Cardiac muscle cell (in vitro differentiated cells and primary cell): ENCODE measurements at places on chromosomes 2 and 18. TPM values are rescaled to one million over a fixed set of nuclear protein-coding genes. Genes with fewer than 3 reads are reported as not detected.

DNA sequence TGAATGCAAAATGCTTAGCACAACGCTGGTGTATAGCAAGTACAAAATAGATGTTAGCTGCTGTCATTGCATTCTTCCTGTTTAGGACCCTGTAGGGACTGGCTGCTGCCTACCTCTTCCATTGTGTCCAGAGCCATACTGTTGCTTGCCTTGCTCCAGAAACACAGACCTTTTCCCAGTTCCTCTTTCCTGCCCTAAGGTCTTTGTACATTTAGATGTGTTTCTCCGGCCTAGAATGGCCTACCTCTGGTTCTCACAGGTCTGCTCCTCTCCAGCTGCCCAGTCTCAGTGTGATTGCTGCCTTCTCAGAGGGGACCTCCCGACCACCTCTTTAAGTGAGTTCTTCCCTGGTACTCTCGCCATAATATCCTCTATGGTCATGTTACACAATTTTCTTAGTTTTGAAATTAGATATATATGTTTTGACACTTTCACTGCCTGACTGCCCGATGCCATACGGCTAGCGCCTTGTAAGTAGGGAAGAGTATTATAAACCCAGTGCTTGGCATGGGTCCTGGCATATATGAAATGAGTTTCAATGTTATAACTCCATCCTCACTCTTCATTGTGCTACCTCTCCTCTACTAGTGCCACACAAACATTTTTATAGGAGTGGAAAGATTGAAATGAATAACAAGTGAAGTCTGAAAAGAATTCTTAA lies 48.3 kb downstream of the RFTN2 start:
- H3K4me1 ChIP-seq = peaks cover 3% of the 10 kb centered on the region
- no peaks in the 10 kb centered on the region for H3K27me3 ChIP-seq
- DNase-seq = no peak
- no peak overlapping the region for H3K4me3 ChIP-seq

The CKAP2L gene
- total RNA-seq = 1.7 and 13.7 TPM in 2 replicates

The TMSB10 gene
- 1,740 and 1,976 TPM in 2 replicates for total RNA-seq

The MERTK gene
- total RNA-seq = 3.8 and 8.7 TPM in 2 replicates

DNA sequence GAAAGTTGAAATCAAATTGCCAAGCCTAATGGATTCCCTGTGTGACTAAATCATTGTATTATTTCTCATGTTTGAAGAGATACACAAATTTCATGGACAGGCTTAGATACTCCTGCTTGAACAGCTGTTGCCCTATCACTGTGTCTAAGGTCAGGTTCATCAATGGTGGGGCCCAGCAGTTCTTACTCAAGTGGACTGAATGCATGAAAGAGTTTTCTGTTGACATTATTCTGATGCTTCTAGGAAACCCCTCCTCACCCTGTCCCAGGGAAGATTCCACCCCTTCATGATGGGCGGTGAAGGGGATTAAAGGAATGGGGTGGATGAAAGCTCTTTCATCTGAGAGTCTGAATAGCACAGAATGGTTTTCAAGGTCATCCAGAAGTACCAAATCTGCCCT lies 148.8 kb downstream of the INO80D start:
- no peaks in the 10 kb centered on the region for H3K27me3 ChIP-seq
- DNase-seq = no peak
- H3K27ac ChIP-seq = no peak overlapping the region
- no peak overlapping the region for H3K4me3 ChIP-seq

DNA sequence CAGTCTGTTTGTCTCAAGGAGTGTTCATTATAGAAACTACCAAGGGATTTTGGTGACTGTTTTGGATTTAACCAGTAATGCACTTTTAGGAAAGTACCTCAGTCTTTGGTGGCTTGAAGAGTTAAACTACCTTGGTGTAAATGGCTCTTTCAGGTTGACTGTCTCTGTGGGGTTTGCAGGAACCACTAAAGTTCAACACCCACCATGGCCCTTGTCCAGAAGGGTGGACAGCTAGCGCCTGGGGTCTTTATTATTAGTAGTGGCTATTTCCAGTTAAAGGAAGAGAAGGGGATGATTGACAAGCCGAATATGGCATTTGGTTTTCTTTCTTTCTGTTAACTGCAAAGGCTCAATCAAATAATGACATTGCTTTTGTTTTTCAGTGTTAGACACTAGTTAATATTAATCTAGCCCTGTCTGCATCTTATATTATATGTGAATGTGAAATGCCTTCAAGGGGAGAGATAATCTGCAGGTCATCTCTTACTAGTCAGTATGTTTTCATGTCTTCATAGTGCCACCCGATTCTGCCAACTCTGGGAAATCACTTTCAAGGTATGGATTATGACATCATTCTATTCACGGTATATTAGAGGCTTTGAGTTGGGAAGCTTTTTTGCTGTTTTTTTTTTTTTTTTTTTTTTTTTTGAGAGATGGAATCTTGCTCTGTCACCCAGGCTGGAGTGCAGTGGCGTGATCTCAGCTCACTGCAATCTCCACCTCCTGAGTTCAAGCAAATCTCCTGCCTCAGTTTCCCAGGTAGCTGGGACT lies 56.4 kb downstream of the MAP4K4 start:
- H3K27me3 ChIP-seq = no peaks in the 10 kb centered on the region
- H3K4me1 ChIP-seq = peaks cover 51% of the 10 kb centered on the region
- H3K27ac ChIP-seq = no peak overlapping the region
- no peaks in the 10 kb centered on the region for H3K36me3 ChIP-seq
- DNase-seq = no peak

GRCh38 chr18:57759650-57760049 lies 43.5 kb downstream of the ATP8B1 start:
- H3K4me3 ChIP-seq = no peak overlapping the region
- no peak overlapping the region for H3K27ac ChIP-seq
- no peaks in the 10 kb centered on the region for H3K36me3 ChIP-seq
- DNase-seq = peak; percentile 49

GRCh38 chr2:238699307-238700116 lies 148.4 kb upstream of the TWIST2 start:
- DNase-seq = no peak
- H3K27ac ChIP-seq = no peak overlapping the region
- H3K27me3 ChIP-seq = no peaks in the 10 kb centered on the region
- H3K36me3 ChIP-seq = no peaks in the 10 kb centered on the region
- no peak overlapping the region for H3K4me3 ChIP-seq
- no peaks in the 10 kb centered on the region for H3K4me1 ChIP-seq

DNA sequence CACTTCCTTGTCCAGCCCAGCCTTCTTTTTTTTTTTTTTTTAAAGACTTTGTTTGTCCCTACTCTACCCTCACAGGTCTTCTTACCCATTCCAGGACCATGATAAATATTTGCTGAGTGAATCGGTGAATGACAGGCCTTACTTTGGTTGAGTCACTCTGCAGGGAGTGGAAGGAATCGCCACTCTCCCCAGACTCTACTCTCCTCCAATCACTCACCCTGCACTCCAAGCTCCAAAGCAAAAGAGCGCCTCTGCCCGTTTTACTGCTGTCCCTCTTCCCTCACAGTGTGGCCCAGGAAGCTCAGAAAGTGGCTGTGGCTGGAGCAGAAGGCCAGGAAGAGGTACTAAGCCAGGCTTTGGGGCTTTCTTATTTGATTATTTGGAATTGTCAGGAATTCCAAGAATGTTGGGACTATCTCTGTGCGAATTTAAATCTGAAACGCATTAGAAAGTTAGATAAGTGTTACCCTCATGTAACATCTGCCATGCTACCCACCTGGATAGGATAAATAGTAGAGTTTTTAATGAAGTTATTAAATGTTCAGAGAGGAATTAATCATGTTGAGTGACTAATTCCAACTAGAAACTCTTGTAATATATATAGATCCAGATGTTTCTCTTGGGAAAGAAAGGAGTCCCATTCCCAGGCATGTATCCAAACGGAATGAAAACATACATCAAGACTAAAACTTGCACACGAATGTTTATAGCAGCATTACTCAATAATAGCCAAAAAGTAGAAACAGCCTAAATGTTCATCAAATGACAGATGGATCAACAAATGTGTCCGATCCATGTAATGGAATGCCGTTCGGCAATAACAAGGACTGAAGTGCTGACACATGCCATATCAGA lies 43.0 kb upstream of the CHMP1B start:
- DNase-seq = no peak
- no peaks in the 10 kb centered on the region for H3K27me3 ChIP-seq
- no peak overlapping the region for H3K4me3 ChIP-seq
- H3K4me1 ChIP-seq = no peaks in the 10 kb centered on the region

- H3K4me3 ChIP-seq = no peak overlapping the region
- H3K27me3 ChIP-seq = no peaks in the 10 kb centered on the region
- H3K27ac ChIP-seq = no peak overlapping the region
- DNase-seq = no peak
- H3K4me1 ChIP-seq = no peaks in the 10 kb centered on the region
These were observed 1004.9 kb upstream of the ZEB2 start for GRCh38 chr2:145524836-145525235.

DNA sequence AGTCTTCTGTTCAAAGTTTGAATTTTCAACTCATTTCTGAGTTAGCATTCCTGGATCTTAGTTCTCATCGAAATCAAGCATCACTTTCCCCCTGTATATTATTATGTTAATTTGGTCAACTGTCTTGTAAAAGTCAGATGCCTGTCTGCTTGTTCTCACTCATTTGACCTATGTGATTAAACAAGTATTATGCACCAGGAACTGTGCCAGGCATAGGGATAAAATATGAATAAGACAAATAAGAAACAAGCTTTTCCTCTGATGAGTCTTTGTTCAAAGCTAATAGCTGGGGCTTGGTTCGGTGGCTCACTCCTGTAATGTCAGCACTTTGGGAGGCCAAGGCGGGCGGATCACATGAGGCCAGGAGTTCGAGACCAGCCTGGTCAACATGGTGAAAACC lies 19.7 kb upstream of the EMILIN2 start:
- DNase-seq = no peak
- H3K27ac ChIP-seq = peak overlapping the region; percentile 60
- peaks cover 6% of the 10 kb centered on the region for H3K4me1 ChIP-seq
- no peak overlapping the region for H3K4me3 ChIP-seq
- no peaks in the 10 kb centered on the region for H3K27me3 ChIP-seq
- H3K36me3 ChIP-seq = no peaks in the 10 kb centered on the region

The PFN4 gene
- total RNA-seq = 3.2 TPM in 1 of 2 replicates, not detected in the other

The TEKT4 gene
- not detected in 2 replicates for total RNA-seq

The ACMSD gene
- total RNA-seq = not detected in 2 replicates

- peaks cover 15% of the 10 kb centered on the region for H3K4me1 ChIP-seq
- H3K27me3 ChIP-seq = no peaks in the 10 kb centered on the region
- H3K4me3 ChIP-seq = no peak overlapping the region
- no peaks in the 10 kb centered on the region for H3K36me3 ChIP-seq
- DNase-seq = no peak
These were observed 358.0 kb downstream of the HRH4 start for GRCh38 chr18:24818441-24818840.

DNA sequence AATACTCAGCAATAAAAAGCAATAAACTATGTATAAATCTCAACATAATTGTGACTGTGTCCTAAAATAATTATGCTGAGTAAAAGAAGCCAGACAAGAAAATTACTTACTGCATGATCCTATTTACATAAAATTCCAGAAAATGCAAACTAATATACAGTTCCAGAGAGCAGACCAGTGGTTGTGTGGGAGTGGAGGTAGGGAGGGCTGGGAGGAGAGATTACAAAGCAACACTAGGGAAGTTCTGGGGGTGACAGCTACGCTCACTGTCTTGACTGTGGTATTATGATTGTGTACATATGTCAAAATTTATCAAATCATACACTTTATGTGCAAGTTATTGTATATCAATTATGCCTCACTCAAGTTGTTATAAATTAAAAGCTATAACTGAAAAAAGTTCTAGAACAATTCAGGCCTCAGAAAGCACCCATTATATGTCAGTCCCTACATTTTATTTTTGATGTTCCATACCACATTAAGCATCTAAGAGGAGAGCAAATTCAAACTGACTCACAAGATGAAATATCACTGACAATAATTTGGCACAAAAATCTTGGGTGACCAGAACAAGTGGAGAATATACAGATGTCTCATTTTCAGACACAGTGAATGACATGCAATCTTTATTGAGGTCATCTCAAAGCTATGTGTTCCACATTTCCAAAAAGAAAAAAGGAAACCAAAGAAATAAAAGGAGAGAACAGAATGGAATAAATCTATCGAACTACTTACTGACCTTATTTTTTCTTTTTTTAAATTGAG lies 85.1 kb downstream of the ANTXR1 start:
- no peaks in the 10 kb centered on the region for H3K27me3 ChIP-seq
- no peak overlapping the region for H3K4me3 ChIP-seq
- H3K4me1 ChIP-seq = peaks cover 10% of the 10 kb centered on the region
- DNase-seq = peak; percentile 35

DNA sequence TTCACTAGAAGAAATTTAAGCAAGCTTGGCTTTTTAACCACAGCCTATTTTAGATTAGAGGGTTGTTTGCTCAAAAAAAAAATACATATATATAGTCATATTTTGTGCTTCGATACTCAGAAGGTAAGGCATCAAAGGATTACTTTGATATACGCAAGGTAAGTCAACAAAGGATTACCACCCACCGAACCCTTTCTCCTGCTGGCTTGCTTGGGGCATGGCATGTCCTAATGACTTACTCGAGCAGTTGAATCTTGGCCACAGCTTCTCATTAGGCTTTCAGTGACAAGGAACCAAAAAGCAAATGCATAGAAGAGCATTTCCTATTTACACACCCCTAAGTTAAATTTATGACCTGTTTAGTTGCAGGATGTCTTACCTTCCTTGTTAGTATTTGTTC lies 295.7 kb downstream of the AGAP1 start:
- no peaks in the 10 kb centered on the region for H3K27me3 ChIP-seq
- no peak overlapping the region for H3K27ac ChIP-seq
- H3K4me3 ChIP-seq = no peak overlapping the region
- DNase-seq = no peak
- H3K4me1 ChIP-seq = peaks cover 8% of the 10 kb centered on the region

DNA sequence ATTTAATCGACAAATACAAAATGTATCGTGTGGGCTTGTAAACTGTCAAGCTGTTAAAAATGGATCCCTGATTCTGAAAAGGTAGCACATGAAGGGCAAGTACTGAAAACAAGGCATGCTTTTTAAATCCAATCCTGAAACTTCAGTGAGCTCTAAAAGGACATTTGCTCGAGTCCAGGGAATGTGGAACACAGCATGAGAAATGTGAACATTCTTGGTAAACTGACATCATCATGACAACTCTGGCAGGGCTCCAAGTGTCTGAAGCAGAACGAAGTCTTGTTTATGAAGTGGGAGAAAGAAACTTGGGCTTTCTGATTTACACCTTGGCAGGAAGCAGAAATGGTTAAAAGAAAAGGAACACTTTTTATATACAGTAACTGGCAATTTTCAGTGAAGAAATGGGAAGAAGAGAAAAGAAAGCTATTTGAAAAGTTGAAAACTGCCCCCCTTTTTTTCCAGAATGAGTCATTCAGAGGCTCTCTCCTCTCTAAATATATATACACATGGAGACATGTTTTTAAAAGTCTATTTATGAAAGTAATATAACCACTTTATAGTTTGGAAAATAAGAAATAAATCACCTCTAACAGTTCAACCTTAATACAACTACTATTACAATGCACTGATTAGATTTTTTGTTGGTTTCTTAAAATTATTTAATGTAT lies 120.8 kb downstream of the GAREM1 start:
- peak overlapping the region; percentile 86 for H3K27ac ChIP-seq
- peaks cover 22% of the 10 kb centered on the region for H3K4me1 ChIP-seq
- no peak overlapping the region for H3K4me3 ChIP-seq
- no peaks in the 10 kb centered on the region for H3K27me3 ChIP-seq
